ENCODE measurements at places on chromosomes 1 and 21. TPM values are rescaled to one million over a fixed set of nuclear protein-coding genes. Genes with fewer than 3 reads are reported as not detected.

Gene FCGR3B
- not detected for total RNA-seq

Gene NEXN
- 2.5 TPM for total RNA-seq

Gene MAST2
- total RNA-seq, result 22.5 TPM

DNA sequence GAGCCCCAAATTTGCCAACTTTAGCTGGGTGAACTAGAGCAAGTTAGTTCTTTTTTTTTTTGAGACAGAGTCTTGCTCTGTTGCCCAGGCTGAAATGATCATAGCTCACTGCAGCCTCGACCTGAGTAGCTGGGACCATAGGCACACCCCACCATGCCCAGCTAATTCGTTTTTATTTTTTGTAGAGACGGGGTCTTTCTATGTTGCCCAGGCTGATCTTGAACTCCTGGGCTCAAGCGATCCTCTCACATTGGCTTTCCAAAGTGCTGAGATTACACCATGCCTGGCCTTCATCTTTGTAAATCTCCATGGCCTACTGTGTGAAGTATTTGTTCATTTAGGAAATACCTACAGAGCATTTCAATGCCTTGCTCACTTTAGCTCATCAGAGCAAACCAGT is 105.6 kb upstream of the SLC44A3 start:
- DNase-seq, result no peak

- no peak for DNase-seq
These were observed 2.2 kb upstream of the ATP1A4 start for GRCh38 chr1:160149233-160149632.

GRCh38 chr1:42420911-42421585 is 34.8 kb downstream of the ZMYND12 start:
- DNase-seq, result no peak

DNA sequence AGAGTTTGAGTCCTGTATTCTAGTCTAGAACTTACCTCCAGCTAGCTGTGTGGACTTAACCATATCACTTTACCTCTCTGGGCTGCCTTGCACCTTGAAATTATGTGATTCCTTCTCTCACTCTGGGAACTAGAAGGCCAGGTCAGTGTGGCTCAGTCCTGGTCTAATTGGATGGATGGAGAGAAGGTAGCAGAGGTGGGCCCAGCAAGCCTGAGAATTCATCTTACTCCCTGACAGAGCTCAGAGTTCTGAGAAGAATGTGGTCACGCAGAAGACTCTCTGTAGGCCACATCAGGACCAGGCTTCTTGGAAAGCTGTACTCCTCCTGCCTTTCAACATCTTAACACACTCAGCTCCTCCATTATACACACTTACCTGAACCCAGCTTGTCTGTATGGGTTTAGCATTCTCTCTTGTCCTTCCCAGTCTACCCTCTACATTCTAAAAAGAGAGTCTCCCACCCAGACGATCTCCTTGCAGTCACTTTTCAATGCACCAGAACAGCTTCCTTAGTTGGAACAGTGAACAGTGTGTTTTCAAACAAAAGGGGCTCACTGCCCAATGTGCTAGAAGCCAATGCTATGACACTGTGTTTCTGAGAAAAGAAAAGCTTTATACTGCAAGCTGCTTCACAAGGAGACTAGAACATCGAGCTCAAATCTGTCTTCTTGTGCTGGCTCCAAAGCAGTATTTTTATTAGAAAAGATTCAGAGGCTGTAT is 60.5 kb downstream of the CAPN9 start:
- DNase-seq, result no peak

DNA sequence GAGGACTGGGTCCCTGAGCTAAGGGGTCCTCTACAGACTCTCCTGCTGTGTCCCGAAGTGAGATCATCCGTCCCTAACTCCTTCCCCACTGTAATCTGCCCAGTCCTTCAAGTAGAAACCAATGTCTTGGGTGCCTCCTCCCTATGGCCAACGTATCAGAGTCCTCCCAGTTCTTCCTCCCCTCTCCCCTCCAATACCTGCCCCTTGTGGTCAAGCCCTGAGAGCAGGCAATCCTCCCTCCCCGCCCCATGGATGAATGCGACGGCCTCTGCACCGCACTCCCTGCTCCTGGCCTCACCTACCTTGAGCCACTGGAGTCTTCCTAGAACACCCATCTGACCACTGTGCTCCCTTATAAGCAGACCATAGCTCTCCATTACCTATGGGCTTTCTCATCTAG is 31.1 kb downstream of the HTR6 start:
- no peak for DNase-seq

- DNase-seq, result no peak
These were observed at the start of gene CLEC20A for GRCh38 chr1:178496410-178497135. TSS of gene CLEC20A (minus strand) at chr1:178496964. CDS start at chr1:178496939, 25 bp downstream.

DNA sequence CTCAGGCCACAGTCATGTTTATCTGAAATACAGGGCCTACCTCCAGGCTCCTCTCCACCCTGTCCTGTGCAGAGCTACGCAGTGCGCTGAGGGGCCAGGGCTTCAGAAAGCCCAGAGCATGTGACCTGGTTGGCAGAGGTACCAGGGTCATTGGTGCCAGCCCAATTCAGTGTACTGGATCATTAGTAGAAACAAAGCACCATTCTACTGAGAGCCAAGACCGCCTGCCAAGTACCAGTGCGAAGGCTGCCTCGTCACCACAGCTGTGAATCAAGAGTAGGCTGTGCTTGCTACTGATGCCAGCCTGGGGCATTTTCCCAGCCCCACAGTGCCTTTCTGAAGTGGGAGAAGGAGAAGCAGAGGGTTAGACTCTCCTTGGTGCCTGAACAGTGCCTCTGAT is 59.8 kb downstream of the CAPN9 start:
- no peak for DNase-seq

Measured in activated naive CD8-positive, alpha-beta T cell treated with anti-CD3 and anti-CD28 coated beads for 36 hours (primary cell).